HT-29 (cell line): ENCODE measurements at places on chromosomes 7 and 10.

GRCh38 chr7:21773326-21773725, 172.4 kb downstream of the CDCA7L start:
- DNase-seq: no peak

- DNase-seq: peak; percentile 92
These were observed 247.4 kb downstream of the ELMO1 start for GRCh38 chr7:37201003-37201875.

DNA sequence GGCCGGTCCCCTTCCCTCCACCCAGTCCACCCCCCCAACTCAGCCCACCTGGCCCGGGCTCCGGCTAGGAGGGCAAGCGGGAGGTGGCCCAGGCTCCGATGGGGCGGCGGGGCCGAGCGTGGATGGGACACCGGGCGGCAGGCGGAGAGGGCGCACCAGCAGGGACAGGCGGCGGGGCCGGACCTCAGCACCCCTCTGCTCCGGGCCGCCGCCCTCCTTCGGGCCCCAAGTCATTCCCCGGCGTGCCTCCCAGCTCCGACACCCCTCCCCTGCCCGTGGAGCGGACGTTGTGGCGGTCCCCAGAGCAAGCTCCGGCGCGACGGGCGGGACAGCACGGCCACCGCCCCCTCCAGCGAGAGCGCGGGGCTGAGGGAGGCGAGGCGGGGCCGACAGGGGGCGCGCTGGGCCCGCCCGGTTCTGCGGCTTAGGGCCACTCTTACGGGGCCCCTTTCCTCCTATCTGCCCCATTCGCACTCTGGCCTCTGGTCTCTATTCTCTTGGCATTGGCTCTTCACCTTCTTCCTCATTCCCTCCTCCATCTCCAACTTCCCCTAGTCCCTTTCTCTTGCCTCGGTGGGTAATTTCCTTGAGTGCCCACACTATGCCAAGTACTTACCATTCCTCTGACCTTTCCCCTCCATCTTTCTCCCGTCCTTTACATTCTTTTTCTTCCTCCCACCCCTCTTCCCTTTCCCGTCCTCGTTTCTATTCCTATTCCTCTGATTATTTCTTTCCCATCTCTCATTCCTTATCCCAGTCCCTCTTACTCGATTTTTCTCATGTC, 701 bp upstream of the GBX1 start:
- peak; percentile 33 for DNase-seq

DNA sequence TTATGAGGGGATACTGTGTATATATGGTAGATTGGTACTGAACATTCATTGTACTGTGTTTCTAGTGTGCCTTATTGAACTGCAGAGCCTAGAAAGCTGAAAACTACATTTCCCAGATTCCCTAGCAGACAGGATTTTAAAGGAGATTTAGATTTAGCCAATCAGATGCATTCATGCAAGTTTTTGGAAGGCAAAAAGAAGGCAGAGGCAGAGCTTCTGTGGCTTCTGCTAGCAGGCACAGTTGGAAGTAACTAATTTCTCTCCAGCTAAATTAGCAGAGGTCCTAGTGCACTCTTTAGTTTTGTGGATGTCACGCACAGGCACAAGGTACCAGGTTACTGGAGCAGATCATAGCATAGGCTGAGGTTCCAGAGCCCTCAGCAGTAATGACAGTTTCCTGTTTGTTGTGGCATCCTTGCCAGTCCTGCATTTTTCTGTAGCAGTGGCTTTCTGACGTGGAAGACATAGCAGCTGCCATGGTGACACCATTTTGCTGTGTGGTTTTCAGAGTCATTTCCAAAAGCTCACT, 83.7 kb upstream of the CCDC71L start:
- no peak for DNase-seq

- no peak for DNase-seq
These were observed 54.8 kb upstream of the AGBL3 start for GRCh38 chr7:134931487-134931886.

GRCh38 chr10:117140525-117140902, 2.4 kb upstream of the VAX1 start:
- DNase-seq: no peak

DNA sequence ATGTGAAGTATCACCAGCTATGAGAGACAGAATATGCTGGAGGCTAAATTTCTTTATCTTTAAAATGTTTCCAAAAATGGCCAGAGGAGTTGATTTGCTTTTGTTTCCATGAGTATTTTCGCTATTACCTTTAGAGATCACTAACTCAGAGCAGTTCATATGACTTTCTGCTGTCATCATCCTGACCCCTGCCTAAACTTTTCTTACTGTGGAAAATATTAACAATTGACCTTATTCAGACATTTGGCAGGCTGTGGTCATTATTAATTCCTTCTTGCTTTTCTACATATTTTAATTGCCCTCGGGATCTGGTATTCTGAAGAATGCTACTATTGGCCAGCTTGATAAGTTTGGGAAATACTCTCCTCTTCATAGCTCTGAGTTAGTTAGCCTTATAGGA, 156.5 kb downstream of the EXOC4 start:
- no peak for DNase-seq

- no peak for DNase-seq
These were observed 6.3 kb downstream of the DYDC1 start for GRCh38 chr10:80350251-80350650.

GRCh38 chr7:120920591-120921274, 29.8 kb upstream of the ING3 start:
- no peak for DNase-seq

DNA sequence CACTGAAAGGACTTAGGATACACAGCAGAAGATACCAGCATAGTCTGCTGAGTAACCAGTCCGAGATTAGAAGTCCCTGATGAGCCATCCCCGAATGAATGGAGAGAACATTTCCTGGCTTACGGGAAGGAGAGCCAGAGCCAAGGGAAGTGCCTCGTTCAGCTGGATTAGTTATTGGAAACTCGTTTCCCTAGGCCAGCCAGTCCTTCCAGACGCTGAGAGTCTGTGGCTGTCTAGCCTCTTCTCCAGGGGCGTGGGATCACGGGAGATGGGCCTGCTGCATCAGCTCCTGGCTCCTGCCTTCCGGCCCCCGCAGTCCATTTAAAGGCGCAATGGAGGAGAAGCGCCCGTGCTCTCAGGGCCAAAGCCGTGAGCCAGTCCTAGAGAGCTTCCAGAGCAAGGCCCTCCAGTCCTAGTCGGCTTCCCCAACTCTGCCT, 712.8 kb downstream of the PARD3 start:
- no peak for DNase-seq

DNA sequence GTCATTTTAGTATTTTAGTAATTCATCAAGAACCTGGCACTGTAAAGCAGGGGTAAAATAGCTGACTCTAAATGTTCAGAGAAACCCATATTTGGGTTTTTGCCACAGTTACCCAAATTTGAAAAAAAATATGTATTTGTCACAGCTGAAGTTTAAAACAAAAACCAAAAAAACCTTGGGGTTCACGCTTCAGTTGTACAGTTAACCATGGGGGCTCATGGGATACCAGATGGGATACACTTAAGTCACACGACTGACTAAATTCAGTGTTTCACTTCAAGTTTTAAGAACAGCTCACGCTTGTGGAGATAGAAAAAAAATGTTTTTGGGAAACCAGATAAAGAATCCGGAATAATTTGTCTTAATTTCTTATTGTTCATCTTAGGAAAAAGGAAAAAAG, 2.1 kb downstream of the ARL3 start:
- DNase-seq: no peak

DNA sequence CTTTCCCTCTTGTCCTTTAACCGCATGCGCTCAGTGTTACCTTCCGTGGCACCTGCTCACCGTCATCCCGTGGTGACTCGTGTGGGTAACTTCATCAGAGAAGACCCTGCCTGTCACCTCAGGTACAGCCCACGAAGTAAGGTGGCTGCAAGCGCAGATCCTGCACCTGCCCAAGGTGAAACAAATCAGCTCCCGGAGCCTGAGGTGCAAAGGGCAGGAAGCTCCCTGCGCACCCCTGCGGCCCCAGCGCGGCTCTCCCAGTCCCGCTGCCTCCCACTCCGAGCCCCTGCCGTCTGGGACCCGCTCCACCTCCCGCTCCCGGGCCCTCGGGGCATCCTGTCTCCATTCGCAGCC, 110.9 kb upstream of the LANCL2 start:
- no peak for DNase-seq

- DNase-seq: no peak
These were observed 29.3 kb downstream of the PRSS2 start for GRCh38 chr7:142800088-142800487.

GRCh38 chr7:20085086-20085485, 132.1 kb downstream of the MACC1 start:
- DNase-seq: no peak

GRCh38 chr10:78196964-78197363, 163.3 kb downstream of the RPS24 start:
- DNase-seq: no peak

DNA sequence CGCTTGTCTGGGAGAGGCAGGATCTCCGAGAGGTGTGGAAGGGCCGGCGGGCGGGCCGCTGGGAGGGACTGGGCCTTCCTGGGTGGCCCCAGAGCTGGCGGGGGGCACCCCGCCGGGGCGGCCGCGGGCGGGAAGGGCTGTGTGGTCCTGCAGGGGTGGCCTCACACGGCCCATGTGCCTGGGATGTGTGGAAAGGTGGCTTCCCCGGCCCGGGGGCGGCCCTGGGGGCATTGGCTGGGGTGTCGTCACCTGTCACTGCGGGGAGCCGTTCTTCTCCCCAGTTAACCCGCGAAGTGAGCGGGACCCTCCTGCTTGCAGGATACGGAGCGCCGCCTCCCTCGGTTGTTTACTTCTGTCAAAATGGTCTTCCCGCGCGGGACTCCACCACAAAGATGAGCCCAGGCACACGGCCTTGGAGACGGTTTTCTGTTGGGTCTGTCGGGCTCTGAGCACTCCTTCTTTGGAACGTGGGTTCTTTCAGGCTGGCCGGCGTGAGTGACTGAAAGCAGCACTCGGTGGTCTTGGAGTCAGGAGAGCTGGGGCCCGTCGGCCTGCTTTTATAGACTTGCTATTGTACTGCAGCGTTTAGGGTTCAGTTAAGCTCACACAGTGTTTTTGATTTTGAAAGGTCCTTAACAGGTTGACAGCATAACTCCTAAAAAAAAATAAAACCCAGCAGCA, 700 bp downstream of the SMC3 start:
- DNase-seq: peak; percentile 37

GRCh38 chr7:135208102-135208793, 3.1 kb downstream of the WDR91 start:
- no peak for DNase-seq

GRCh38 chr10:113187063-113187777, 237.2 kb downstream of the TCF7L2 start:
- no peak for DNase-seq

DNA sequence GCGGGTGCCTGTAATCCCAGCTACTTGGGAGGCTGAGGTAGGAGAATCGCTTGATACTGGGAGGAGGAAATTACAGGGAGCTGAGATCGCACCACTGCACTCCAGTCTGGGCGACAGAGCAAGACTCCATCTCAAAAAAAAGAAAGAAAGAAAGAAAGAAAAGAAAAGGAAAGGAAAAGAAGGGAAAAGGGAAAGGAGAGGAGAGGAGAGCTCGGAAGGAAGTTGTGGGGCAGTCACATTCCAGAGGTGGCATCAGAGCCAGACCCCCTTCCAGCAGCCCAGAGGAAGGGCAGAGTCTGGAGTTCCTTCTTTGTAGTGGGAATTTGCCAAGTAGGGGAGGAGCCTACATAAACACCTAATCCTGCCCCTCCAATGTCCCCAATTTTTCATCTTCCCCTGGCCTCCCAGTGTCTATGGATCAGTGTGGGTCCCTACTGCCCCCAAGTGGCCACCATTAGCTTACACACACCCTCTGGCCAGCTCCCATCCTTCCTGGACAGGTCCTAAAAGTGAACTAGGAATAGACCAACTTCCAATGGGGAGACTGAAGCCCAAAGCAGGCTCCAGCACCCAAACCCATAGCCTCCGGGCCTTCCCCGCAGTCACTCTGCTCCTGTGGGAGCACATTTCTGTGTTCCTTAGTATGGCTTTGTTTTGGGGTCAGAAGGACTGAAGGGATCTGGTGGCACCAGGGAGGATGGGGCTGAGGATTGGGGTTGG, 39.6 kb upstream of the HSPB1 start:
- DNase-seq: peak; percentile 87

DNA sequence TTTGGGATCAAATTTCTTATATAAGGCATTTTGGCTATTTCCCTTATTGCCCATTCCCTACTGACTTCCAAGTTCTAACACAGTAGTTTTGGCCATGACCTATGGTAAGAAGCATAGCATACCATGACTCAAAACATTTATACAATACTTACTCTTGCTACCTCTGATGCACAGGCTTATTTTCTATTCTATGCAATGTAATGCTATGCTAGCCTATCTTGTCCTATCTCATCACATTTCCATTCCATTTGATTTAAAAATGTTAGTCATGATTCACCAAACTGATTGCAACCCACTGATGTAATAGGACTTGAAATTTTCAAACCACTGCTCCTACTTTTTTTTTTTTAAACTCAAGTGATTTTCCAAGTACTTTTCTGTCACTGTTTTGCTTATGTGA, 658.5 kb downstream of the TYW1 start:
- no peak for DNase-seq
